ENCODE measurements at places on chromosomes 7 and 10. TPM values are rescaled to one million over a fixed set of nuclear protein-coding genes. Genes with fewer than 3 reads are reported as not detected.

The ANK3 gene
- 3.2 TPM for total RNA-seq

The ZKSCAN1 gene
- 51.7 TPM for total RNA-seq

The SLC26A5 gene
- total RNA-seq = not detected

The CADPS2 gene
- total RNA-seq = 11.8 TPM

The BLNK gene
- 0.09 TPM for total RNA-seq

The DTX2 gene
- 3.0 TPM for total RNA-seq

The CTNNA3 gene
- total RNA-seq = not detected

The FAM149B1 gene
- total RNA-seq = 44.2 TPM

The PALS2 gene
- 29.8 TPM for total RNA-seq

The PTN gene
- 38.6 TPM for total RNA-seq

The METTL2B gene
- 18.9 TPM for total RNA-seq

The TSPAN33 gene
- 0.16 TPM for total RNA-seq

The GLCCI1 gene
- total RNA-seq = 13.8 TPM

The MYO1G gene
- total RNA-seq = under 0.01 TPM

The KIF5B gene
- 55.0 TPM for total RNA-seq

The SNCG gene
- total RNA-seq = 69.4 TPM

The ABCB4 gene
- 6.8 TPM for total RNA-seq

The SEMA3C gene
- 126 TPM for total RNA-seq

The VAX1 gene
- not detected for total RNA-seq

The TCF7L2 gene
- total RNA-seq = 2.1 TPM

The FOXI2 gene
- total RNA-seq = not detected

The CPXM2 gene
- total RNA-seq = 41.5 TPM

The ANKRD61 gene
- not detected for total RNA-seq

The ENKUR gene
- total RNA-seq = 0.16 TPM

The PNLIPRP1 gene
- not detected for total RNA-seq

The SPDYE5 gene
- not detected for total RNA-seq

The WNT8B gene
- total RNA-seq = not detected

The PDE6C gene
- not detected for total RNA-seq

The NUTM2A gene
- 0.34 TPM for total RNA-seq

The GLI3 gene
- 4.9 TPM for total RNA-seq

The CNPY1 gene
- not detected for total RNA-seq

The ASL gene
- total RNA-seq = 18.8 TPM

The LLCFC1 gene
- not detected for total RNA-seq

The TUBB8 gene
- not detected for total RNA-seq

The CXCL12 gene
- total RNA-seq = 54.7 TPM

The TYW1B gene
- 5.8 TPM for total RNA-seq

The WNT16 gene
- 0.09 TPM for total RNA-seq

The CHAT gene
- total RNA-seq = not detected

The ACADSB gene
- total RNA-seq = 7.1 TPM

The ASIC3 gene
- total RNA-seq = not detected

The ZC3HAV1 gene
- total RNA-seq = 17.7 TPM

The NYAP1 gene
- total RNA-seq = 2.0 TPM

The HOXA11 gene
- total RNA-seq = 0.16 TPM

The TAC1 gene
- total RNA-seq = 0.16 TPM

The TRPV5 gene
- not detected for total RNA-seq
